ENCODE measurements at places on chromosomes 5 and 9.

- DNase-seq: peak; percentile 60
Observed at GRCh38 chr5:39211773-39212172, 7.6 kb downstream of the FYB1 start.

DNA sequence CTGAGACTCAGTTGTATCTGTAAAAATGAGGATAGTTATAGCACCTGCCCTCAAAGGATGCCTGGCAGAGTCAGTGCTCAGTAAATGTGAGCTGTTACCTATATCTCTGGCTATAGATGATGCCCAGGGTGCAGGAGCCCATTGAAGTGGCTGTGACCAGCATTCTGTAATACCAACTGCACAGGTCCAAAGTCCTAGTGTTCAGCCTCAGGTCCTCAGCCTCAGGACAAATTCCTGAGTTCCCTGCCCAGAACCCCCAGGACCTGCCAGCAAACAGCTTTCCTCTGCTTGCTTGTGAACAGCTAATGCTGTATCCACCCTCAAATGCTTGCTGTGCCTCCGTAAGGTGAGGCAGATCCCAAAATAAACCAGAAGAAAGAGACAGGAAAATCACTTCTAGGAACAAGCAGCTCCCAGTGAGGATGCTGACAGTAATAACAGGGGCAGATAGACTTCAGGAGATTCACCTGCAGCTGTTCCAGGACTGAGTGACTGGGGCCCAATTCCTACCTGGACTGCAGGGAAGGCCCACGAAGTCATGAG lies 80.8 kb downstream of the SIL1 start:
- DNase-seq: no peak

GRCh38 chr5:177440211-177440989 lies 6.2 kb upstream of the PRR7 start:
- DNase-seq: no peak

DNA sequence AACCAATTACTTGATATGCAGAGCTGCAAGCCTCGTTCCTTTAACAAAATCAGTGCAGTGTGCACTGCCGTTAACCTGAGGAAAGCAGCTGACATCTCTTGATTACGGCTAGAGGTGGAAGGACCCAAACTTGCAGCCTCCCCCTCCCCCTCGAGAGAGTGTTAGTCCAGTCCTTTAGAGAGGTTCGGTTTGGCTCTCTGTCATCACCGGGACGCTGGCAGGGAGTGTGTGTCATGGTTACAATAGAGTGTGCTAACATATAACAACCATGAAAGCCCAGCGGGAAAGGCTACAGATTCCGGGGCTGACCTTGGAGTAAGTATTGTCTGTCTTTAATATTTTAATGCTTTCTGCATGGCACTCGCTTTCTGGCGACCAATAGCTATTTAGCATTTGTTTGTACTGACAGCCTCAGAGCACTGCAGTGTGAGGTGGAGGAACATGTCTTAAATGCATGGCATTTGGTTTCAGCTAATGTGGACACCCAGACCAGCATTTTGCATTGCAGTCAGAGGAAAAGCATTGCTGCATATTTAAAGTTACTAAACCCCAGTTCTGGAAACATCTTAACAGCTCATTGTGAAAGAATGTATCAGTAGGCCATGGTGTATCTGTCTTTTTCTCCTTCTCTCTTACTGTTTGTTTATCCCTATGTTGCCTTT lies 237.5 kb downstream of the CD180 start:
- no peak for DNase-seq

DNA sequence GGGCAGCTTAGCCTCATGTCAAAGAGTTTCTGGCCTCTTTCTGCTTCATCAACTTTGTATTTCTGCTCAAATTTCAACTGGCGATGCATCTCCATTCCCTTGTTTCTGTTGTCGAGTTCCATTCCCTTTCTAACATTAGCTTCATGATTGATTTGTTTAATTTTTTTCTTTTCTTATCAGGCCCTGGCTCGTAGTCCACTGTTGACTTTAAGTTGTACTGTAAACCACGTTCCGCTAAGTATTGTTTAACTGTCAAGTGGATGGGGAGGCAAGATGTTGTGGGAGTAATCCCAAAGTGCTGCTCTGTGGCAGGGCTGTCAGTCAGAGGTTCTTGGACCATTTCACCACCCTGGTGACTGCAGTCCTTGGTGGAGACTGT lies 309.1 kb downstream of the PSAT1 start:
- DNase-seq: no peak

DNA sequence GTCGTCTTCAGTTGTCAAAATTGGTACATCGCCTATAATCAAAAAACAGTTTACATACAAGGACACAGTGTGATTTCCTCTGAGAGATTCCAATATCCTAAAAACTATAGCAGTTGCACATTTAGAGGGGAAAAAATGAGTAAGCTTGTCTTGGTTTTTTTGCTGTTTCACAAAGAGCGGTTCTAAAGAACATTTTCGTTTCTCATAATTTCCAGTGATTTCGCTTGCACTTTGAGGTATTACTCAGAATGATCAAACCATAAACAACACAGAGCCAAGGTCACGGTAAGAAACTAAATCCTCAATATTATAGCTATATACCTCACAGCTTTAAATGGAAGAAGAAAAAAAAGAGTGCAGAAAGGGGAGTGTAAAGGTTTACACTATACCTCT lies 861 bp downstream of the MTX3 start:
- no peak for DNase-seq

DNA sequence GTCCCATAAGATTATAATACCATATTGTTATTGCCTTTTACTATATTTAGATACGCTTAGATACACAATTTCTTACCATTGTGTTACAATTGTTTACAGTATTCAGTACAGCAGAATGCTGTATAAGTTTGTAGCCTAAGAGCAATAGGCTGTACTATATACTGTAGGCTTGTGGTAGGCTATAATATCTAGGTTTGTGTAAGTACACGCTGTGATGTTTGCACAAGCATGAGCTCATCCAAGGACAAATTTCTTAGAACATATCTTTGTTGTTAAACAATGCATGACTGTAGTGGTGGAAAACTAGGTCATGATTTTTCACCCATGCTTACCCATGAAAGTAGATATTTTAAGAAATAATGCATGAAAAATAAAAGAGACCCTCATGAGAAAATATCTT lies 509.4 kb upstream of the CDH18 start:
- DNase-seq: no peak

Measured in HL-60 (cell line).